ENCODE measurements at places on chromosomes 5 and 9. TPM values are rescaled to one million over a fixed set of nuclear protein-coding genes. Genes with fewer than 3 reads are reported as not detected.

Gene SLC25A48
- total RNA-seq, result not detected

- no peak for DNase-seq
These were observed 133.9 kb upstream of the PANK3 start for GRCh38 chr5:168713051-168713450.

GRCh38 chr9:90789408-90789807 is 12.2 kb upstream of the SYK start:
- no peak for DNase-seq

DNA sequence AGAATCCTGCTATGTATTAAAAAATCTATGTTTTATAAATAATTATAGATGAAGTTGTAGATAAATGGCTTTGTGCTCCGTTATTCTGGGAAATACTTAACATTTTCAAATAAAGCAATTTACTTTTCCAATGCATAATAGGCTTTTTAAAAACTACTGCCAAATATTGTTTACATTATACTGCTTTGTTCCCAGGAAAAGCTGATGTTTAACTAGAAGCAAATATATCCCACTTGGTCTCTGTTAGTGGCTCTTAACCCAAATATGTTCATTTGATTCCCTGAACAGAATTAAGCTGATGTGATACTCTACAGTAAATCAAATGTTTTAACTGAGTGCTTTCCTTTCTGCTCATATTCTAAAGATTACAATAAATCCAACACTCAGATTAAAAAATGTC is 326.3 kb downstream of the SLCO4C1 start:
- DNase-seq, result no peak

DNA sequence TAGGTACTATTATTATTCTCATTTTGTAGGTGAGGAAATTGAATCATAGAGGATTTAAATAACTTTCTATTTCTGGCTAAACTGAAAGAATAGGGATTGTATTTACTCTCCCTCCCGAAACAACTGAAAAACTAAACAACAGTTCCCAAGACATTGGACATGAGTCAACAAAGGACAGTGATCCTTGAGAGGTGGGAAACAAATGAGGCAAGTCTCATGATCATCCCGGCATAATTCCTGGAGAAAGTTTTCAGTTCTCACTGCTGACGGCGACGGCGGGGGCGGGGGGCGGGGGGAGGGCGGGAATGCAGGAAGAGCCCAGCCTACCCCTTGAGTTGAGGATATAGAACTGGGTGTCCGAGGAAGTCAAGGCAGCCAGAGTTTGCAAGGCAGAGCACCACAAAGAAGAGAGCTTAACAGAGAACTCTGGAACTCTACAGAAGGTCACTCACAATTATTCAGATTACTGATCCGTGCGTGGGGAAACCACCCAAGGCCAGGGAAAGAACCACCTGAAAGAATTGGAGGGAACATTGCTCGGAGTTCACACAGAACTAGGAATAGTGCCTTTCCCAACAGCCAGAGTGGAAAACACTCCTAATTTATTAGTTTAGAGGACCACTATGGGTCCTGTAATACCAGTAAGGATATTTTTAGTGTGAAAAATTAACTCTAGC is 27.4 kb upstream of the WHRN start:
- no peak for DNase-seq

DNA sequence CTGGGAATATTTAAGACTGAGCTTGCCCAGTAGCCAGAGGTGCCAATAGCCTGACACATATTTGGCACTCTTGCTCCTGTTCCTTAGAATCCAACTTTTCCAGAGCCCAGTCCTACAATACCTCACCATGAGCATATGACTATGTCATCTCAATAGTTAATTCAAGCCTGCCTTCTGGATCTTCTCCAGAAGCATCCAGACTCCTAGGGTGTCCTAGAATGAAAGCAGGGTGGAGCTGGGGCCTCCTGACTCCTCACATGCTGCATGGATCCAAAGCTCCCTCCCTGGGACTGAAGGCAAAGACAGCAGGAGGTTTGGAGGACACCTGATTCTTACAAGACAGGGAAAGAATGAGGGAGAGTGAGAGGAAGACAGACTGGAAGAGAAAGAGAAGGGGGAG is 37.9 kb downstream of the SH3TC2 start:
- DNase-seq, result no peak

Gene EQTN
- total RNA-seq, result not detected

Gene PTPN3
- total RNA-seq, result 0.05 TPM

GRCh38 chr9:29717631-29718030 is 2144.3 kb upstream of the C9orf72 start:
- DNase-seq, result no peak

Gene NKD2
- total RNA-seq, result not detected

GRCh38 chr9:127121628-127122175 is 733 bp downstream of the ANGPTL2 start:
- no peak for DNase-seq

Gene CNTRL
- 8.4 TPM for total RNA-seq

GRCh38 chr9:87547671-87548081 is 50.0 kb downstream of the DAPK1 start:
- DNase-seq, result no peak

GRCh38 chr5:56012281-56012963 is 17.7 kb upstream of the IL6ST start:
- no peak for DNase-seq

Gene IFNA13
- total RNA-seq, result not detected

- peak; percentile 47 for DNase-seq
These were observed 88.6 kb upstream of the RASGRF2 start for GRCh38 chr5:80871541-80871961.

DNA sequence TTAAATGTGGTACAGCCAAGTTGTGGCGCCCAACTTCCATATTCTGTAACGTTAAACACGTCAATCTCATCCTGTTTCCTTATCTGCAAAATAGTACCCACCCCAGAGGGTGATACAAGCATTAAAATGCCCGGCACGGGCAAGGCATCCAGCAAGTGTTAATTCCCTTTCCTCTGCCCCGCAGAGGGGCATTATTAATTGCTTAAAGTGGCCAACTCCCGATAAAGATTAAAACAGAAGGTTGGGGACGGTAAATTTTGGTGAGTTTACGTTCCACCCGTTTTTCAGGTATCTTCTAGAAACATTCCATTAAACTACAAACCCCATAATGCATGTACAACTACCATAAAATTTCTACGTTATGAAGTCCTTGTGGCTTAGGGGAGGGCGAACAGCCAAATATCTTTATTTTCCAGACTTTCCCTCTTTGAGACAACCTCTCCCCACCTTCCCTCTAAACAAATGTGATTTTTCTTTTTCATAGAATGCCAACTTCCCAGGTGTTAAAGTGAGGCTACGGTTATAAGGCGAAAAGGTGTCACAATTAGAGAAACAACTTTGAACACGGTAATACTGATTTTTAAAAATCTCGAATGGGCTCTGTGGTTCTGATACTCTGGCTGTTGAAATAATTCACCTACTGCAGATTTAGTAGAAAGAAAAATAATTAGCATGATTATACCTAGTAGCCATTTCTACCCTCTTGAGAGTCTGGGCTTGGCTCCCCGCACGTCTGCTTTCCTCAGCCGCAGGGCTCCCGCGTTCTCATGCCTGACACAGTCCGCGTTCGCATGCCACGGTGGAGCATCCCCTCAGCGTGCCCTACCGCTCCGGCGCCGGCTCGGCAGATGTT is 1.2 kb upstream of the GPBP1 start:
- DNase-seq, result no peak

- no peak for DNase-seq
These were observed 12.6 kb downstream of the SKP2 start for GRCh38 chr5:36164461-36164860.

Gene SHOC1
- total RNA-seq, result not detected

DNA sequence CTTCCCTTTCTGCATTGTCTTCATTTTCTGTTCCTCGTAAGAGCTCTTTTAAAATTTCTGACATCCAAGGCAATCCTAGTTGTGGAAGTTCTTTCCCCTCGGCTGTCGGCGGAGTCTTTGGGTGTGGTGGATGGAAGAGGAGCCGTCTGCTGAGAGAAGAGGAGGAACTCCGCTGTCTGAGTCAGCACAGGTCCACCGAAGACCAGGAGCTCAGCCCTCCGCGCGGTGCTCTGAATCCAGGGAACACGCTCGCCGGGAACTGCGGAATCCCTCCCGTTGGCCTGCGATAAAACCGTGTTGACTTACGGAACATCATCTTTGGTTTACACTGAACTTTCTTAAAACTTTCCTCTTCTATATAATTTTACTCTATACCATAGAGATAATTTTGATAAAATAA is 100.7 kb upstream of the IRX4 start:
- no peak for DNase-seq

Gene ZFP37
- total RNA-seq, result 7.8 TPM

Gene CDC25C
- total RNA-seq, result 0.16 TPM

GRCh38 chr5:112419164-112419985 is at the start of gene EPB41L4A:
EPB41L4A (minus strand) TSS chr5:112419277; CDS start chr5:112419039, 238 bp downstream.
- peak; percentile 9 for DNase-seq

- DNase-seq, result no peak
These were observed 74.1 kb downstream of the TEK start for GRCh38 chr9:27183131-27183530.

GRCh38 chr5:55101556-55102276 is 730 bp upstream of the GZMA start:
- DNase-seq, result no peak

DNA sequence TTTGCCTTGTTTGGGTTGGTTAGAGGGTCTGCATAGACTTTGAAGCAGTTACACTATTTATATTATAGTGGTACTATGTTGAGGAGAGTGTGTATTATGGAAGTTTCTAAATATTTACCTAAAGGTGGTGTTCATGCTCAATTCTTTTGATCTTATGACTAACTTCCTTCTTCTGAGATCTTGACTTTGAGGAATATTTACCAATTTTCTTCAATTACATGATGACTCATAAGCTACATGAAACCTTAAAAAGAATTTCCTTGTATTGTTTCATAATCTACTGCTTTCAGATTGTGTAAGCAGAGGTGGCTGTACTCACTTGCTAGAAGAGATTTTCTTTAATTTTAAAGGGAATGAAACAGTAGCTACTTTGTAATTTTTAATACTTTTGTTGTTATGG is 276.1 kb downstream of the TAF11L14 start:
- no peak for DNase-seq

GRCh38 chr5:60538426-60538825 is 161.5 kb downstream of the DEPDC1B start:
- no peak for DNase-seq

GRCh38 chr5:101535626-101536025 is 632.5 kb upstream of the ST8SIA4 start:
- DNase-seq, result peak; percentile 6

GRCh38 chr5:58286741-58287140 is 173.1 kb downstream of the PLK2 start:
- DNase-seq, result no peak

GRCh38 chr5:158967541-158967940 is 132.2 kb downstream of the EBF1 start:
- DNase-seq, result no peak

Gene PDGFRB
- total RNA-seq, result 26.1 TPM

Gene SPINK13
- not detected for total RNA-seq

Measured in myocyte (in vitro differentiated cells).